NCI-H2227 treated with DMSO at 0.1 percent for 48 hours (cell line): ENCODE measurements at places on chromosomes 7 and 10.

- DNase-seq, result no peak
These were observed at the start of gene SRGN for GRCh38 chr10:69087590-69088470. TSS of gene SRGN (plus strand) at chr10:69088103. CDS start at chr10:69088158, 55 bp downstream.

DNA sequence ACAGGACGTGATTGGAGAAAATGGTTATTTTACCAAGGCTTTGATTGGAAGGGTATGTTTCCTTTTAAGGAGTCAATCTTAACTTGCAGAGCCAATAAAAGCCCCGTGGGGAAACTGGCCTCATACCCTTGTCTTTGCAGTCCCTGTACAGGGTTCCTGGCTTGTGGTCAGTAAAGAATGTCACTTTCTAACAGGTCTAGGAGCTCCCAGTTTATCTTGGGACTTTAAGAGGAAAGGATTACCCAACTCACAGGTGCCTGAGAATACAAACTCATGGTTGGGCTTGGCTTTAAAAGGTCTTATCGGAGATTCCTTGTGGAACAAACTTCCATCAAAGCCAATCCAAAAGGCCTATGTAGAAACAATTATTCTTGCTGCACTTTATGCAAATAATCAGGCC is 221.8 kb downstream of the PHF14 start:
- no peak for DNase-seq

GRCh38 chr7:155182406-155182970 is 112.4 kb downstream of the HTR5A start:
- no peak for DNase-seq

GRCh38 chr10:44397476-44398225 is 12.8 kb upstream of the CXCL12 start:
- no peak for DNase-seq

- no peak for DNase-seq
These were observed 16.0 kb downstream of the CCDC71L start for GRCh38 chr7:106644999-106645398.

GRCh38 chr10:77844713-77845445 is 81.7 kb downstream of the DLG5 start:
- no peak for DNase-seq

- no peak for DNase-seq
These were observed 44.5 kb downstream of the KIF20B start for GRCh38 chr10:89745903-89746302.

GRCh38 chr7:41098402-41098801 is 604.5 kb downstream of the INHBA start:
- no peak for DNase-seq

DNA sequence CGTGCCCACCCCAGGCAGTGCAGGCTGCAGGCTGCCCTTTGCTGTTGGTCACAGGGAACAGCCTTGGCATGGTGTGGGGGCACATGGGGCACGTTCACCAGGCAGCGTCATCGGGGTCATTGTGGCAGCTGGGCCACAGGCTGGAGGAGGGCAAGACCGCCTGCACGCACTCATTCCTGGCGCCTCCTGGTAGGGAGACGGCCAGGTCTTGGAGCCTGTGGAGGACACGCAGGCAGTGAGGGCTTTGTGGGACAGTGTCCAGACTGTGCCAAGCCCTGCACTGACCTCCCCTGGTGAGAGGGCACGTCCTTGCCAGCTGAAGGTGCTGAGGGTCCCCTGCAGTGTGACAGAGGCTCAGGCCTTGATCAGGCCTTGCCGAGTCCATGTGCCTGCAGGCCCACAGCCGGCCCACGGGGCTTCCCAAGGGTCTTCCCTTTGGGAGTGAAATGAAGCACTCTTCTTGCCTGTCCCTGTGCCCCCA is 76.4 kb downstream of the NKX6-2 start:
- DNase-seq, result no peak

GRCh38 chr7:132113536-132114371 is 462.5 kb downstream of the PLXNA4 start:
- DNase-seq, result no peak

GRCh38 chr7:65554-65953 is 126.8 kb upstream of the FAM20C start:
- no peak for DNase-seq

DNA sequence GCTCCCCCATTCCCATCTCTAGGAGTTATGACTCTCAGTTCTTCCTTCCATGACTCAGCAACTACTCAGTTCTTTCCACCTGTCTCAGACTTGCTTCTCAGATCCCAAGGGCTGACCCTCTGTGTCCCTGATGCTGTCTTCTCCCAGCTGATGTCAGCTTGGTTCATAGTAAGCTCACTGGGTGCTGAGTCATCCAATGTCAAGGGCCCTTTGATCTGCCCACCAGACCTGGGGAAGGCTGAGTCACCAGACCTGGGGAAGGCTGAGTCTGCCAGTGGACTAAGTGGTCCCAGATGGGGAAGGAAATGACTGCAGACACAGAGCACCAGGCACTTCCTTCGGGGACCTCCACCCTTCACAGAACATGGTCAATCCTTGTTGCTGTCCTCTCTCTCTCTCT is 76.1 kb upstream of the ZEB1 start:
- DNase-seq, result no peak

- no peak for DNase-seq
These were observed 192.2 kb upstream of the HPS1 start for GRCh38 chr10:98638920-98639319.

DNA sequence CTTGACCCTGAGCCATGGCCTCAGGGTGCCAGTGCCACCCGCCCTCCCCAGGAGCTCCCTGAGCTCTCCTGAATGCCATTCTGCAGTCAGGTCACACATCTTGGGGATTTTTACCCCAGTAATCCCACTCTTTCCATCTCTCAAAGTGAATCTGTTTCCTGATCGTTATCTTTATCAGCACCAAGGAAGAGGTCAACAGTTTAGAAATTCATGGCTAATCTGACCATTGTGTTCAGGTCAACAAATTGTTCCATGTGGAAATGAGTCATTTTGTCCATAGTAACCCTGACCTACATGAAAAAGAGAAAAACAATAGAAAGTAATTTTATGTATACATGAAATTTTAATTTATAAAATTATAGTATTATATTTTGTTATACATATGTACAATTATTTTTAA is 28.8 kb upstream of the ZNF488 start:
- no peak for DNase-seq

GRCh38 chr7:141071260-141071854 is 2.5 kb upstream of the TMEM178B start:
- peak; percentile 87 for DNase-seq

GRCh38 chr7:27997188-27997707 is 183.3 kb downstream of the JAZF1 start:
- DNase-seq, result no peak

DNA sequence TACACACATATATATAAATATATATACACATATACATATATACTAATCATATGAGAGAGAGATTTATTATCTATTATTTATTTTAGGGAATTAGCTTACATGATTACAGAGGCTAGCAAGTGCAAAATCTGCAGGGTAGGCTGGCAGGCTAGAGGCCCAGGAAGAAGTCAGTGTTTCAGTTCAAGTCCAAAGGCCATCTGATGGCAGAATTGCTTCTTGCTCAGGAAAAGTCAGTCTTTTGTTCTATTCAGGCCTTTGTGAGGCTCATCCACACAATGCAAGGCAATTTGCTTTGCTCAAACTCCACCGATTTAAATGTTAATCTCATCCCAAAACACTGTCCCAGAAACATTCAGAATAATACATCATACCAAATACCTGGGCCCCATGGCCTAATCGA is 2.6 kb upstream of the C10orf120 start:
- DNase-seq, result no peak

DNA sequence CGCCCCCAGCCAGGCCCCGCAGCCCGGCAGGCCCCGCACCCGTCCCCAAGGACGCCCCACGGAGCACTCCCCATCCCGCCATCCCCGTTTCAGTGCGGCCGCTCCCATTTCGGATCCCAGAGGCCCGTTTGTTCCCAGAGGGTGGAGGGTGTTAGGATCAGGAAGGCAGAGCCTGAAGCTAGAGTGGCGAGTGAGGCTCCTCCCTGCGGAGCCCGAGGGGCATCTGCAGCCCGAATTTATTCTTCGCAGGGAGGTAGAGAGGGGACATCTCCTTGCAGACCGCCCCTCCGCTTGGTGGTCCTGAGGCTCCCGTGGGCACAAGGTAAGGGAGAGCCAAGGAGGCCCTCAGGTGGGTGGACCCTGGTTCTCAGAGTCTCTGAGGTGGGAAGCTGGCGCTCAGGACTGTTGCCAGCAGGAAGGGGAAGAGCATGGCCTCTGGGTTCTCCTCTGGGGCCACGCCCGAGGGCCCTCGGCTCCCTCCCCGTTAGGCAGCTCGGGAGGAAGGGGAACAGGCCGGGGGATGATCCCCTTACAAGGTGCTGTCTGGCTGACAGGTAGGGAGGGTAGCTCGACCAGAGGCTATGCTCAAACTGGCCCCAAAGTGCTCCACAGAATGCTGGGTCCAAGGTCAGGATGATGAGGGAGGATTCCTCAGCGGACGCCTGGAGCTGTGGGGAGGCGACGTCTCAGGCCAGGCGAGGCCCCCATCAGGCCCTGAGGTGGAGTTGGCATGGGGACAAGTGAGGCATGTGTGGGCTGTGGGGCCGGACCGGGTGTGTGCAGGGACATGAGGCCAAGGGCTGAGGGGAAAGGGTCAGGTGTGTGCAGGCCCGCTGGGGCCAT is 17.4 kb downstream of the POLL start:
- DNase-seq, result no peak

DNA sequence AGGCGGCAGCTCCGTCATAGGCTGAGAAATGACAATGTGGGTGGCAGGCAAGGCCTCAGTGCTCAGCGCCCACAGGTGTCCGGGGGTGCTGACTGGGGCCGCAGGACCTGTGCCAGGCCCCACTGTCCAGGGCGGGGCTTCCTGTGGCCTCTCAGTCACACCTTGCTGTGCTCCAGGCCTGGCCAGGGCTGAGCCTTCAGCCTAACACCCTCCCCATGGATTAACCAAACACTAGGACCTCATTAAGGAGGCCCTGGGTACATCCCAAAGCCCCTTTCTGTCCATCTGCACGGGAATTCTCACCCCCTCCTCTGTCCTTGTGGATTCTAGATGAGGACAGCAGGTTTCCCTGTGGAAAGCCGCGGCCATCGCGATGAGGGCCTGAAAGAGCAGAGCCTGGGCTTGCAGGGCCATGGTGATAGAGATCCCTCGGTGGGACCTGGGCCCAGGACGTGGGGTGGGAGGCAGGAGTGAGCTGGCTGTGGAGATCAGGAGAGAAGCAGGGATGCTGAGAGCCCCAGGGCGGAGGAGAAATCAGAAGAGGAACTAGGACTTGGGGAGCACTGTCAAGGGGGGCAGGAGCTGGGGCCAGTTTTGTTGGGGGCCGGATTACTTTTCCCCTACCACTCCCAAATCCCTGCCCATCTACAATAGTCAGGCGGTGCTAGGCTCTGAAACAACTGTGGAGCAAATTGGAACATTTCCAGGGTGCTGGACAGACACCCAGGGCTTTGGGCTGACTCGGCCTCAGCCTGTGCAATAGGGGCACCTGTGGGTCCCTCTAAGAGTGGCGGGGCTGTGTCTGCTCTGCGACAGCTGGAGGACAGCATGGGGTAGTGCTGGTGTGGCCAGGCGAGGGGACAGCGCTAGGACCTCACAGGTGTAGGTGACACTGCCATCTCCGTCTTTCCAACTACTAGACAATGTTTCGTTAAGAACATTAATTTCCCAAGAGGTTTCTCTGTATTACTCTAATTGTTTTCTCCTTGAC is 23.3 kb upstream of the MNX1 start:
- no peak for DNase-seq
